ENCODE measurements at places on chromosomes 7 and 10. TPM values are rescaled to one million over a fixed set of nuclear protein-coding genes. Genes with fewer than 3 reads are reported as not detected.

ATOH7 gene
- not detected for total RNA-seq

SLC18A3 gene
- not detected for total RNA-seq

AKR1C2 gene
- 269 TPM for total RNA-seq

CAV1 gene
- 482 TPM for total RNA-seq

SPDYE11 gene
- not detected for total RNA-seq

PYROXD2 gene
- 8.5 TPM for total RNA-seq

TMEM176B gene
- total RNA-seq = 69.1 TPM

GFRA1 gene
- 142 TPM for total RNA-seq

PTPRN2 gene
- 2.0 TPM for total RNA-seq

ZSCAN25 gene
- total RNA-seq = 11.6 TPM

ADAMTS14 gene
- total RNA-seq = 0.47 TPM

DCLRE1A gene
- total RNA-seq = 2.2 TPM

OR2A5 gene
- total RNA-seq = not detected

EN2 gene
- total RNA-seq = not detected

HOXA11 gene
- not detected for total RNA-seq

IRF5 gene
- total RNA-seq = 18.1 TPM

C7orf57 gene
- not detected for total RNA-seq

TFPI2 gene
- total RNA-seq = 16.2 TPM

NPC1L1 gene
- total RNA-seq = 0.65 TPM

GOLGA7B gene
- 0.63 TPM for total RNA-seq

PDZD7 gene
- 3.3 TPM for total RNA-seq

WDR86 gene
- 17.2 TPM for total RNA-seq

MMP21 gene
- total RNA-seq = not detected

PPP1R17 gene
- total RNA-seq = not detected

FZD1 gene
- 8.0 TPM for total RNA-seq

DGKB gene
- total RNA-seq = not detected

CTAGE4 gene
- total RNA-seq = not detected

PTF1A gene
- not detected for total RNA-seq

SNCG gene
- 252 TPM for total RNA-seq

FGFBP3 gene
- 0.28 TPM for total RNA-seq

OR2A42 gene
- total RNA-seq = 1.0 TPM

INTS15 gene
- 21.8 TPM for total RNA-seq

HTR7 gene
- total RNA-seq = 2.0 TPM

ADD3 gene
- 85.4 TPM for total RNA-seq

SORCS1 gene
- 1.3 TPM for total RNA-seq

SHTN1 gene
- 16.8 TPM for total RNA-seq

DUS4L gene
- 3.8 TPM for total RNA-seq

STEAP4 gene
- total RNA-seq = 56.4 TPM

MNX1 gene
- not detected for total RNA-seq

TMEM130 gene
- not detected for total RNA-seq

NME8 gene
- total RNA-seq = 0.72 TPM

GJC3 gene
- total RNA-seq = 0.63 TPM

KIAA1217 gene
- 156 TPM for total RNA-seq

RASA4B gene
- 8.0 TPM for total RNA-seq

MSMB gene
- not detected for total RNA-seq

IL15RA gene
- 20.2 TPM for total RNA-seq

KNDC1 gene
- 1.6 TPM for total RNA-seq

TLX1 gene
- total RNA-seq = not detected

PEX1 gene
- 9.8 TPM for total RNA-seq

IGFBP3 gene
- 616 TPM for total RNA-seq

MOGAT3 gene
- total RNA-seq = not detected

CLCN1 gene
- 0.79 TPM for total RNA-seq

ASIC3 gene
- 3.2 TPM for total RNA-seq

LAMB4 gene
- total RNA-seq = not detected

CALY gene
- total RNA-seq = not detected

CLIP2 gene
- total RNA-seq = 23.3 TPM

TDRD1 gene
- total RNA-seq = 0.46 TPM
